ENCODE measurements at places on chromosomes 1 and 21.

- no peak overlapping the region for H3K27ac ChIP-seq
- no peaks in the 10 kb centered on the region for H3K27me3 ChIP-seq
- no peaks in the 10 kb centered on the region for H3K36me3 ChIP-seq
- H3K4me3 ChIP-seq: no peak overlapping the region
- peaks cover 16% of the 10 kb centered on the region for H3K4me1 ChIP-seq
Observed at GRCh38 chr1:178530037-178530402, 17.1 kb downstream of the TEX35 start.

DNA sequence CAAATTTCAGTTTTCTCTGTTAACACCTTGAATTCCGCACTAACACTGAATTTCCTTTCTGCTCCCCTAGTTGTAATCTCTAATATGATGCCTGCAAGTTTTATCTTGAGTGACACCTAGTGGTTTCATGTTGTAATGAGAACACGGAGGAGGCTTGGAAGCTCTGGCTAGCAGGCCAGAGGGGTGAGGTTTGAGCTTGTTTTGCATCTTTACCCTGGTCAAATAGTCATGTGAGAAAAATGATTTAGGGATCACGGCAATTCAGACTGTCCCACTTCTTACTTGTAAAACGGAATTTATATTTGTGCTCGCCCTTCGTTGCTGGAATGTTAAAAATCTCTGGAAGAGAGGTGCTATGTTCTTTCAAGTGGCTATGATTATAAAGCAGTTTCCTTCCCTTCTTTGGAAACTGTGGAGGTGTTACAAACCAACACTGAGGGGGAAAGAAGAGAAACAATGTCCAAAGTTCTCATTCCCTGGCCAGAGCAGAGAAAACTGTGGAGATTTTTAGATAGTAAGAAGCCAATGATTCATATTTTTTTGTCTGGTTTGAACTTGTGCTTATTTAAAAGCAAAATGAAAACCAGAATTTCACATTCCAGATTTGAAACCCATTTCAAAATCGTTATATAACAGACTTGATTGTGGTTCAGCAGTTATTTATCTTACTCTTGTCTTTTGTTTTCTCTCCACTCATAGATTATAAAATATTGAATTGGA, 5.3 kb upstream of the MROH9 start:
- no peaks in the 10 kb centered on the region for H3K4me1 ChIP-seq
- no peak for DNase-seq
- no peaks in the 10 kb centered on the region for H3K36me3 ChIP-seq

GRCh38 chr1:45785583-45785982, 17.8 kb upstream of the MAST2 start:
- no peak overlapping the region for H3K4me3 ChIP-seq
- H3K36me3 ChIP-seq: no peaks in the 10 kb centered on the region
- no peak for DNase-seq

GRCh38 chr1:51853360-51853759, 25.2 kb downstream of the NRDC start:
- DNase-seq: no peak
- H3K4me3 ChIP-seq: no peak overlapping the region
- H3K4me1 ChIP-seq: no peaks in the 10 kb centered on the region
- H3K27ac ChIP-seq: no peak overlapping the region
- no peaks in the 10 kb centered on the region for H3K36me3 ChIP-seq
- H3K27me3 ChIP-seq: no peaks in the 10 kb centered on the region

DNA sequence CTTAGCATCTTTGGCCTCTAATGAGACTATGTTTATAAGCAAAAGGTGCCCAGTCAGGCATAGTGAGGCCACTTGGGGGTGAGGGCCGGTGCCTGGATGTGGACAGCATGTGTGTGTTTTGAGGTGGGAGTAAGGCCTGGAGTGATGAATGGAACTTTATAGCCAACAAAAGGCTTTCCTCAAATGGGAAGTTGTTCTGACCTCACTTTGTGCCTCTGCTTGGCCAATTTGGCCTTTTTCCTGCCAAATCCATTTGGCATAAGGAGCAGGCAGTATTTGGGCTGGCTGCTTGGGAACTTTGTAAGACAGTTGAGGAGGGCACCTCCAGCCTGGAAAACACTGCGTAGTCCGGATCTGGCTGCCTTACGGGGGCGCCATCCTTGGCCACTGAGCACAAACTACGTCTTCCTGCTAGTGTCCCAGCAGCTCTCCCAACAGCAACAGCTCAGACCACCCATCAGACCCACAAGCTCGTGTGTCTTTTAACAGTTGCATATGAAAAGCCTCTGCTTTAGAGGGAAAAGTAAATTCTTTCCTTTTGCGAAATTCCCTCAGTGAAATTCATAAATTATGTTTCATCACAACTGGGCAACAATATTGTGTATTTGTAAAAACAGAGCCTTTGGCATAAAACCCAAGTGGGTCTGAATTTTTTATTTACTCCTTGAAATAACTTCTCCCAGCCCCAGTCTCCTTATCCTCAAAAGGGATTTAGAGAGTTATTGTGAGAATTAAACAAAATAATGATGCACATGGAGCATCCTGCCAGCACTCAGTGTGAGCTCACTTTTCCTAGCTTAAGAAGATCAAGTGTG, 322.9 kb downstream of the DISC1 start:
- peak overlapping the region; percentile 38 for H3K27ac ChIP-seq
- H3K27me3 ChIP-seq: no peaks in the 10 kb centered on the region
- H3K4me1 ChIP-seq: peaks cover 38% of the 10 kb centered on the region
- no peak for DNase-seq
- H3K36me3 ChIP-seq: peaks cover 34% of the 10 kb centered on the region
- no peak overlapping the region for H3K4me3 ChIP-seq

DNA sequence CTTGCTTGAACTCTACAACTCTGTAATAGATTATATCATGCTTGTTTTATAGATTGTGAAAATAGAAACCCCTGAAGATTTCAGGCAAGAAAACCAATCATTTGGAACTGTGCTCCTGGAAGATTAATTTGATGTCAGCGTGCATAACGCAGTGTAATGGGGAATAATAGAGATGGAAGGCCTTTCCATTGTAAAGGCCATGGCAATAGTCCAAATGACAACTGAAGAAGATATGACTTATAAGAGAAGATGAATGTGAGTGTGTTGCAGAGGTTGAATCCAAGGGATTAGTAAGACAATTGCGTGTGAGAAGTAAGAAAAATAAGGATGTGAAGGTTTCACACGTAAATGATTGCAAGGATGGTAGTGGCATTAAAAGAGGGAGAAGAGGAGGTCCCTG, 285.0 kb downstream of the DUSP10 start:
- no peak overlapping the region for H3K4me3 ChIP-seq
- H3K27ac ChIP-seq: no peak overlapping the region
- peaks cover 18% of the 10 kb centered on the region for H3K27me3 ChIP-seq
- no peak for DNase-seq

DNA sequence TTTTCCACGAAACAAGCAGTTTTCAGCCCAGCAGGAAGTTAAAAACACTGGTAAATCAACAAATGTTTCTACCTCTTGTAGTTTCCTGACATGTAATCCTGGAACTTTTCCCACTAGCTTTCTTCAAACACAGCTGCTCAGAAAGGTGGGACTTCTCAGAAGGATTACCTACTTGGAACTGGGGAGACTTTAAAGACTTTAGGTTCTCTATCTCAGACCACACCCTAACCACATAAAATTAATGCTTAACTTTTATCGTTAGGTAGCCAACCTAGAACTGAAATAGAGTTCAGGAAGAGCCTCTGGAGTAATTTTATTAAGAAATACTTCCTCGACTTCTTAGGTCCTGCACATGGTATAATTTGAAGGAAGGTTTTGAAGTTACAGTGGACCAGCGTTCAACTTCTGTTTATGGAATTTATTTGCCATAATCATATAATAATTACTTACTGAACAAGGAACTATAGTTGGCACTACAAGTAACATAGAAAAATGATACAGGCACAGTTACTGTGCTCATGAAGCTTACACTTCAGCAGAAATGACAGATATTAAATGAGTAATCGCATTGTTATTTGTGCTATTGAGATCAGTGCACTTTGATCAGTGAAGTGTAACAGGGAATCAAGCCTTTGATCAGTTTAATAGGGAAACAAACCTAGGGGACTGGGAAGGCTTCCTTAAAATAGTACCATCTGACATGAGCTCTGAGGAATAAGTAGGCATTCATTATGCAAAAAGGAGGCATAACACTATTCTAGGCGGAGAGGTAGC, at the start of gene BCL2L15:
BCL2L15 (minus strand) TSS at position 180 of the 774 bp plus-strand sequence. CDS start 206 bp downstream, outside the sequence.
- no peak for DNase-seq
- H3K4me1 ChIP-seq: no peaks in the 10 kb centered on the region
- H3K27me3 ChIP-seq: no peaks in the 10 kb centered on the region
- H3K27ac ChIP-seq: no peak within 1 kb of the TSS
- no peaks in the 10 kb centered on the region for H3K36me3 ChIP-seq
- no peak within 1 kb of the TSS for H3K4me3 ChIP-seq

- DNase-seq: no peak
- H3K4me1 ChIP-seq: peaks cover 56% of the 10 kb centered on the region
- H3K36me3 ChIP-seq: peaks cover 46% of the 10 kb centered on the region
Observed at GRCh38 chr1:150577557-150578271, 1.7 kb downstream of the MCL1 start.

DNA sequence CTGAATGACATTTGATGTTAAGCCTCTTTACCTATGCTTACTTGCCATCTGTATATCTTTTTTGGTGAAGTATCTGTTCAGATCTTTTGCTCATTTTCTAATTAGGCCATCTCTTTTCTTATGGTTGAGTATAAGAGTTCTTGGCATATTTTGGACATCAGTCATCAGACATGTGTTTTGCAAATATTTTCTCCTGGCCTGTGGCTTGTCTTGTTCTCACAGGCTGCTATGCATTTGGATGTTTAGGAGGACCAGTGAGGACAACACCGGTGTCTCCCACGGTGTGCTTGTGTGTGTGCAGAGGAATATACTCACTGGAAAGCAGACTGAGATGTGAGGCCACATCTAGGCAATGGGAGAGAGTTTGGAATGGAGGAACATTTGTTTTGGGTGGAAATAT, 87.1 kb upstream of the LYST start:
- H3K36me3 ChIP-seq: no peaks in the 10 kb centered on the region
- H3K27ac ChIP-seq: no peak overlapping the region
- no peaks in the 10 kb centered on the region for H3K27me3 ChIP-seq
- H3K4me3 ChIP-seq: no peak overlapping the region

DNA sequence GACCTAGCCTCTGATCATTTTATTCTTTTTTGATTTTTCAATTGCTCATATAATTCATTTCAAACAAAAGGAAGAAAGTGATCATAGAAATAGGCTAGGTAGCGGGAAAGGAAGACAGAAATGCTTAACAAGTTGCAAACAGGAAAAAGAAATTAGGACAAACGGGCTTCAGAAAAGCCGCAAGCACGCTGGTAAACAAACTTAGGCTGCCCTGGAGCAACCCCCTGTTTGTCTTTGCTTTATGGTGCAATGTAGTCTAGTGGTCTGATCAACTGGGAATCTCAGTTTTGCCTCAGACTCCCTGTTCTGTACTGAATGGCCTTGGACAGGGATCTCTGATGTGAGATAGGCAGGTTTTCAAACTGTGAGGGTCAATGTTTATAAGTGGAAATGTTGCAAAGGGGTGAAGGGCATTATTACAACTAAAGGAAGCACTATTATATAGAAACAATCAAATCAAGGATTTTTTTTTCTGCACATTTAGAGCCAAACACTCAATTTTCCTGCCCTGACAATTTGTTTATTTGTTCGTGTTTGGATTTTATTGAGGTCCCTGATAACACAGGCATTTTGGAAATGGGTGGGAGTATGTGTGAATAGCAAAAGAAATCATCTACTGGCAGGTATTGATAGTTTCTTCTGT, 146.8 kb upstream of the NRIP1 start:
- DNase-seq: no peak
- no peaks in the 10 kb centered on the region for H3K36me3 ChIP-seq
- peaks cover 56% of the 10 kb centered on the region for H3K4me1 ChIP-seq
- H3K27ac ChIP-seq: no peak overlapping the region

DNA sequence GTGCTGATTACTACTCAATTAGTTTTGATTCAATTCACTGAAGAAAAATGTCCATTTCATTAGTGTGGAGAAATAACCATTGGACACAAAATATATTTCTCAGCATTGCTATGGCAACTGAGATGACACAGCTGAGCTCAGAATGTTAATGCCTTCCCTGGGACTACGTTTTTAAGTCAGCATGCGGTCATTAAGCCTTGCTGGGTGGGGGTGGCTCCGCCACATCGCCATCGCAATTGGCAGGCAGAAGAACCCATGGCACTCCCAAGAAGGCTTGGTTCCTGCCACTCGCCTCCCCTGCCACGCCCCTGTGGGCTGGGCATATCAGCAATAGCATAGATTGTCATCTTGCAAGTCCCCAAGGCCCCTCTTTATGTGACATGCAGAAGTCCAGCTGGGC, 256.7 kb upstream of the CAMK1G start:
- no peak overlapping the region for H3K27ac ChIP-seq
- no peaks in the 10 kb centered on the region for H3K4me1 ChIP-seq
- no peak for DNase-seq
- H3K27me3 ChIP-seq: no peaks in the 10 kb centered on the region
- H3K4me3 ChIP-seq: no peak overlapping the region

DNA sequence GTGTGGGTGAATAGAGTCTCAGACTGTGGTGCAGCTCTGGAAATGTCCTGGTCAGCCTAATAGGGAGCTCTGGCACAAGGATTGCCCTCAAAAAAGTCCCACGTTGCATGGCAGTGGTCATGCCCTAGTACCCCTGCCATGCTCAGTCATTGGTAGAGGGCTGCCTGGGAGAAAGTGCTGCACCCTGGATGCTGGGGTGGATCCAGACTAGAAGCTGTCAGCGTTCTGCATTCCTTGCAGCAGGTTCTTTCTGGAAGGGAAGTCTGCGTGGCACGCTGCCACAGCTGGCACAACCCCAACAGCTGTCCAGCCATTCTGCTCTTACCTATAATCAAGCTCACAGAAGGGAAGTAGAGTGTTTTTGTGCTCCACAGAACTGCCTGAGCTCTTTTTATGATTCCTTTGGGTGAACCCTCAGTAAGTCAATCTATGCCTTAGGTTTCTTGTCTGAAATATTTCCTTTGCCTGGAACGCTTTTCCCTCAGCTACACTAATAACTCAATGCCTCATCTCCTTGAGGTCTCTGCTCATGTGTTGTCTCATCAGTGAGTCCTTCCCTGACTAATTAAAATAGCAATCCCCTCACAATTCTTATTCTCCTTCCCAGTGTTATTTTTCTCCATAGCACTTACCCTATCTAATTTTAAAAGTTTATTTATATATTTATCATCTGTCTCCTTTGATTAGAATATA, 61.5 kb upstream of the JAK1 start:
- no peaks in the 10 kb centered on the region for H3K4me1 ChIP-seq
- H3K27me3 ChIP-seq: no peaks in the 10 kb centered on the region
- no peak overlapping the region for H3K4me3 ChIP-seq
- no peak overlapping the region for H3K27ac ChIP-seq

DNA sequence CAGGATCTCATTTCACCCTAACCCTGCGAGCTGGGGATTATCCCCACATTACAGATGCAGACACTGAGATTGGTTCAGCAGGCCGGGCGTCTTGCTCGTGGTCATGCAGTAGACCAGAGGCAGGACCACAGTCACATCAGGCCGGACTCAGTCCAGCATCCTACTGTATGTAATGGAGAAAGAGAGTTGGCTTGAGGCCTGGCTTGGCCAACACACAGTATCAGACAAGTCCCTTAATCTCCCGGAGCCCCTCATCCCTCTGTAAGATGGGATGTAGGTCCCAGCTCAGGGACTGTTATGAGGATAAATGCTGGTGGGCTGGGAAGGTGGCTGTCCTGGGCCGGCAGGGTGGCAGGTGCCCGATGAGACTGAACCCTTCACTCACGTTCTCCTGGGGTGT, 66.1 kb upstream of the ACTL8 start:
- H3K27ac ChIP-seq: no peak overlapping the region
- no peak overlapping the region for H3K4me3 ChIP-seq
- no peak for DNase-seq
- H3K4me1 ChIP-seq: peaks cover 26% of the 10 kb centered on the region

Measured in neural crest cell (in vitro differentiated cells).